ENCODE measurements at places on chromosomes 3 and 15.
A peak's percentile ranks its signal among the peaks of the same experiment; 100 is the strongest.

DNA sequence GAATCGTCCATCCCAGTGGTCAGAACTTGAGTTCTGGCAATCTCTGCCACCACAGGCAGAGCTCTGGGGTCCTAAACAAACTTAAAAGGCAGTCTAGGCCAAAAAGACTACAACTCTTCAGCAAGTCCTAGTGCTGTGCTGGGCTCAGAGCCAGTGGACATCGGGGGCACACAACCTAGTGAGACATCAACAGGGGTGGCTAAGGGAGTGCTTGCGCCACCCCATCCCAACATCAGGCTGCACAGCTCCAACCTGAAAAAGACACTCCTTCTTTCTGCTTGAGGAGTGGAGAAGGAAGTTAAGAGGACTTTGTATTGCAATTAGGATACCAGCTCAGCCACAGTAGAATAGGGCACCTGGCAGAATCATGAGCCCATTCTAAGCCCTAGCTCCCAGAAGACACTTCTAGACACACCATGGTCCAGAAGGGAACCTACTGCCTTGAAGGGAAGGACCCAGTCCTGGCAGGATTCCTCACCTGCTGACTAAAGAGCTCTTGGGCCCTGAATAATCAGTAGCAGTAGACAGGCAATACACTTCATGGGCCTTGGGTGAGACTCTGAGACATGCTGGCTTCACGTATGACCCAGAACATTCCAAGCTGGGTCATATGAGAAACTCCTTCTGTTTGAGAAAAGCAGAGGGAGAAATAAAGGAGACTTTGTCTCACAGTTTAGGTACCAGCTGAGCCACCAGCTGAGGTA is 72.0 kb downstream of the TFDP2 start:
- DNase-seq: no peak

DNA sequence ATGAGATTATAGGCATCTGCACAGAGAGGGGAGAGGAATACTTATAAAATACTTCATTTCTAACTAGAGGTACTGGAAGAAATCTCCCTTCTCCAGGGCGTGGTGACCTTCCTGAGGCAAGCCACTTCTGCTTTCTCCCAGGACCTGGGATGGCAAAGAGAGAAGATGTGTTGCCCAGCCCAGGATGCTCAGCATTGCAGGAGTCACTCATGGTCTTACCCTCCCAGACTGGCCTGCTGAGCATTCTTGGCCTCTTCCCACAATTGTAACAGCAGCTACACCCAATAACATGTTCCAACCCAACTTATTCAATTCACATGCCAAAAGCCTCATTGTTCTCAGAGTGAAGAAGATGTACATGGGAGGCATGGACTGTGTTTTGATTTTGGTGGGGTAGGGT is 37.9 kb downstream of the IL20RB start:
- DNase-seq: no peak

- DNase-seq: no peak
Observed at GRCh38 chr3:183270344-183270743, 17.3 kb downstream of the B3GNT5 start.

DNA sequence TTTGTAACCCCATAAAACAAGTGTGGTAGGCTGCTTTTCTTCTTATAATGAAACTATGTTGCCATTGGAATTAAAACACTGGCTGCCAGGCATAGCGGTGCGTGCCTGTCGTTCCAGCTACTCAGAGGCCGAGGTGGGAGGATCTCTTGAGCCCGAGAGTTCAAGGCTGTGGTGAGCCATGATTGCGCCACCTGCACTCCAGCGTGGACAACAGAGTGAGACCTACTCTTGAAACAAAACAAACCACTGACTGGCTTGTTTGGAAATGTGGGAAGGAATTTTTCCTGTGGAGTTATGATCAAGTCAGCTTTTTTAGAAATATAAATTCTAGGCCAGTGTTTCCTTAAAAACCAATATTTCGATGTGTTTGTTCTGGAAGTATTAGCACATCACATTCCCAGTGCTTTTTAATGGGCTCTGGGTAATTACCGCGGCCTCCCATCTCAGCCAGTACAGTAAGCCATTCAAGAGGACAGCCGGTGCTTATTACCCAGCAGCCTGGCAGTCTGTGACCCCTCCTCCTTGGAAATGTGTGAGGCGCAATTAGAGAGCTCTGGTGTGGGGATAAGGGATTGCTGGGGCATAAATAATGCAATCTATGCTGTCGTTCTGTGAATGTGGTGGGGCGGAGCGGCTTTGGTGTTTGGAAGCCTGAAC is 58.3 kb upstream of the TRAK1 start:
- DNase-seq: no peak

GRCh38 chr3:171748064-171748924 is 62.0 kb downstream of the PLD1 start:
- DNase-seq: no peak

DNA sequence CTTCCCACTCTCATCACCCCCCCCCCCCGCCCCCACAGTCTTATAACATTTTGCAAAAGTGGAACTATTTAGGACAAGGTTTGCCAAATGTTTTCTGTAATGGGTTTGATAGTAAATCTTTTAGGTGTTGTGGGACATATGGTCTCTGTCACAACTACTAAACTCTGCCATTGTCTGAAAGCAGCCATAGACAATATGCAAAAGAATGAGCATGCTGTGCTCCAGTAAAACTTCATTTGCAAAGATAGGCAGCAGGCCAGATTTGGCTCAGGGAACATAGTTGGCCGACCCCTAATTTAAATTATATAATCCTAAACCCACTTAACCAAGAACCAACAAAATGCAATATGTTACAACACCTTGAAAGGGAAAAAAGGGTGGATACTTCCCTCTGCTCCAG is 46.4 kb downstream of the TIPARP start:
- DNase-seq: no peak

DNA sequence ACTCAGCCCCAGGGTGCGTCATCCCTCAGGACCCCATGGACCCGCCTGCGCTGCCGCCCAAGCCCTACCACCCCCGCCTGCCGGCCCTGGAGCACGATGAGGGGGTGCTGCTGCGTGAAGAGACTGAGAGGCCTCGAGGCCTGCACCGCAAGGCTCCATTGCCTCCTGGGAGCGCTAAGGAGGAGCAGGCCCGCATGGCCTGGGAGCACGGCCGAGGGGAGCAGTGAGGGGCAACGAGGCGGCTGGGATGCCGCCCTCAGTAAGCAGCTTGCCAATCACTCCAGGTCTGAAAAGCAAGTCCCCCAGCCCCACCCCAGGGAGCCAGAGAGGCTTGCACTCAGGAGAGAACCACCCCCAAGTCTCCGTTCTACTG is 3.8 kb upstream of the MANF start:
- DNase-seq: no peak

DNA sequence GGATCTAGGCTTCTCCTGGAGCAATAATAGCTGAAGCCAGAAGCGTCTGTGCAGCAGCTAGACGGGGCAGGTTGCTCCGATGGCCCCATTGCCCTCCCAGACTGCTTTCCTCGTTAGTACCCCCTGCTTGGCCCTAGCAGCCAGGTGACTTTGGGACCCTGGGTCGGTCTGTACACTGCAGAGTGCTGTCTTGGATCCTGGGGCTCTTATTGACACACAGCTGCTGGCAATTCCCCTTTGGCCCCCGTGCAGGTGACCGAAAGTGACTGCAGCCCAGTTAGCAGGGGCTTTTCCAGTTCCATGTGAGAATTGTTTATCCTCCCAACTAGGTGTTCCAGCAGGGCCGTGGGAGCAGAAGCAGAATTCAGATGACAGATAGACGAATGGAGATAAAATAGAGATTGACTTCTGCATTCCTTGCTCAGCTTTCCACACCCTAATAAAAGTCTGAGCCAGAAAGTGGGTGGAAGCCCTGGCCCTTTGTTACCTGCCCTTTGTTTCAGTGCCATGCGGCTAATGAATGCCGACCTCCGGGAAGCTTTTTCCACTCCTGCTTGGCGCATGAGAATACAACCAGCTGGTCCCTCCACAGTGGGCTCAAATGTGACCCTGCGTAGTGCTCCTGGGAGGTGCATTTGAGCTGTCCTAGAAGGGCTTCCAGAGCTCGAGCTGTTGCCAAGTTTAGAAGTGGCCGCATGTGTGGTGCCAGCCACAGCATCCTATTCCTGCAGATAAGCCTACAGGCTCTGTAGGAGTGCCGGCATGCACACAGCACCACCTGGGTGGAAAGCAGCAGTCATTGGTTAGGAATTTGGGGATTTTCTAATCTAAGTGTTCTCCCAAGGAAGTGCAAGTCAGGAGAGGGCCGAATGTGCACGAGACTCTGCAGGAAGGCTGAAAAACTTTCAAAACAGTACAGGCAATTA is 94.4 kb downstream of the SLCO3A1 start:
- peak; percentile 22 for DNase-seq

DNA sequence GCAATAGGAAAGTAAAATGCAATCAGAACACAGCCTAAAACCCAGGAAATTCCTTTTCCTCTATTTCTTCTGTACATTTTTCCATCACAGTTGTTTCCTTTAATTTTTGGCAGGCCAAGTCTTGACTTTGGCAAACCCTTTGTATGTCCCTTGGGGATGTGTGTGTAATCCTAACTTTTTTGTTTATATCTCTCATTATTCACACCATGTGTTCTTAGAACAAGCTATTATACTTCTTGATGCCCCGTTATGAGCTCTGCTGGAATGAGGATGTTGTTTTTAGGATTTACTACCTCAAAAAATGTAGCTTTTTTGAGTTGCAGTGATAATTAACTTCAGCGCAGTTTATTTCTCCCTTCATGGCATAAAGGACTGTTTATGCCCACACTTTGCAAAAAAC is 123.4 kb downstream of the ABI3BP start:
- DNase-seq: no peak

GRCh38 chr3:105960381-105960780 is 91.6 kb upstream of the CBLB start:
- no peak for DNase-seq
